Mammary microvascular endothelial cell (primary cell): ENCODE measurements at places on chromosomes 1 and 21. TPM values are rescaled to one million over a fixed set of nuclear protein-coding genes. Genes with fewer than 3 reads are reported as not detected.

The HIPK1 gene
- 21.4 and 24.9 TPM in 2 replicates for total RNA-seq

The MROH7 gene
- 0.07 TPM in 1 of 2 replicates, not detected in the other for total RNA-seq

The OLFML3 gene
- 0.93 and 1.9 TPM in 2 replicates for total RNA-seq

The MYOG gene
- total RNA-seq, result not detected in 2 replicates

The VANGL2 gene
- total RNA-seq, result not detected in 2 replicates
